ENCODE measurements at places on chromosomes 2 and 18.

GRCh38 chr2:166900700-166901099 lies 12.4 kb downstream of the XIRP2 start:
- no peak for DNase-seq

DNA sequence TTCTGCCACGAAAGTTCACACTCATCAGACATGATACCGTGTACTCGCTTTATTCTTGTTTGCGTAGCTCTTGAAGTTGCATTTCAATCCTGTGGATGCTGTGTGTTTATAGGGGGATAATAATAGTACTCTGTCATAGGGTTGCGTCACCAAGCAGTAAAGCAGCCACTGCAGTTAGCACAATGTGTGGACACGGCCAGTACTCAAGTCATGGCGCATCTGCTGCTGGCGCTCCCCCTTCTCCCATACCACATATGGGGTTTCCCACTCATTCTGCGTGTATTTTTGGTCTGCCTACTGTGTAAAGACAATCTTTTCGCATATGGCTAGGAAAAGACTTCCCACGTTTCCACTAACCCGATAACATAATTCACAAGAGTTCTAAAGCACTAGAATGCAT lies 2.1 kb upstream of the ZBTB14 start:
- no peak for DNase-seq

- no peak for DNase-seq
Measured at GRCh38 chr2:85355073-85355410, 473 bp downstream of the ELMOD3 start.

DNA sequence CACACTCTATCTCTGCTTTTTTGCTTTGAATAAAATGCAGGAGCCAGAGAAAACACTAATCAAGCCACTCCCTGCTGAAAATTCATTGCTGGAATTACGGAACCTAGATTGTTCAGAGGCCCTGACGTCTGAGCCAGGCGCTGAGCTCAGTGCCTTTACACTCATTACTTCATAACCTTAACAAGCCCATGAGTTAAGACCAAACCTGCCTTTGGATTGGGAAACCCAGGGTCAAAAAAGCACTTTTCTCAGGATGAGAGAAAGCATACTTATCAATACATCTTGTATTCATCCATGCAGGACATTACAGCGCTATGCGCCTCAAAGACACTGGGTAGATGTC lies 762 bp downstream of the INO80C start:
- DNase-seq = no peak

- no peak for DNase-seq
Measured at GRCh38 chr2:20062615-20063545, 11.5 kb upstream of the LAPTM4A start.

GRCh38 chr18:58038063-58038462 lies 6.0 kb upstream of the NEDD4L start:
- DNase-seq = no peak

GRCh38 chr2:237178396-237178795 lies 92.7 kb downstream of the COPS8 start:
- DNase-seq = no peak

Measured in GM12878 (cell line).